ENCODE measurements at places on chromosomes 1 and 21.

DNA sequence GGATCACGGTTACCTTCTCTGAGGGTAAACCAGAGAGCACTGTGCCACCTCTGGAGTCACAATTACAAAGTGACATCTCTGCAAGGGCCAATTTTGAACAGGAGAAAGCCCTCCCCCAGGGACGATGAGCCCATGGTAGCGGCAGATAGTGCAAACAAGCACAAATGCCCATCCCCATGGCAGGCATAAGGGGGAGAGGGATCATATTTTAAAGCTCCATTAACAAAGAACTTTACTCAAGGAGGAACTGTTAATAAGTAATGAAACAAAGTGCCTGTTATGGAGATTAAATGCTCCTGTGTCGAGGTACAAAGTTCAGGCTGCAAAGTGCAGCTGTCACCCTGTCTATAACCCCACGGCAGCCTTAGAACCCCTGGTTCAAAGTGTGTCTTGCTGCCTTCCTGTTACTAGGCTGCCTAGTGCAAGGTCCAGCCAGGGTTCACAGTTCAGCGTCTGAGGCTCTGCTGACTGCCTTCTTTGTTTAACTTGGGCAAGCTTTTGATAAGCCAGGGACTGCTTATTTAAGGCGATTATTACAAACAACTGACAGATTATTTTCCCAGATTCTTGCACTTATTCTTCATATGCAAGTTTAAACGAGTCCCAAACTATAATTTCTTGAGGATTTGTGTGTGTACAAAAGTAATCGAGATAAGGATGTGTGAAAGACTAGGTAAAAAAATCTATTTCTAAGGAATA is 75.7 kb upstream of the NRIP1 start:
- no peak for DNase-seq

- no peak for DNase-seq
Measured at GRCh38 chr1:181501612-181502011, 18.3 kb downstream of the CACNA1E start.

- peak; percentile 89 for DNase-seq
Measured at GRCh38 chr1:108561689-108562326, 1.9 kb downstream of the EEIG2 start.

GRCh38 chr1:227391879-227392278 is 73.6 kb upstream of the CDC42BPA start:
- no peak for DNase-seq

- no peak for DNase-seq
Measured at GRCh38 chr1:178639326-178639725, 85.7 kb upstream of the RALGPS2 start.

- DNase-seq, result no peak
Measured at GRCh38 chr21:41245509-41246135, 71.0 kb upstream of the FAM3B start.

DNA sequence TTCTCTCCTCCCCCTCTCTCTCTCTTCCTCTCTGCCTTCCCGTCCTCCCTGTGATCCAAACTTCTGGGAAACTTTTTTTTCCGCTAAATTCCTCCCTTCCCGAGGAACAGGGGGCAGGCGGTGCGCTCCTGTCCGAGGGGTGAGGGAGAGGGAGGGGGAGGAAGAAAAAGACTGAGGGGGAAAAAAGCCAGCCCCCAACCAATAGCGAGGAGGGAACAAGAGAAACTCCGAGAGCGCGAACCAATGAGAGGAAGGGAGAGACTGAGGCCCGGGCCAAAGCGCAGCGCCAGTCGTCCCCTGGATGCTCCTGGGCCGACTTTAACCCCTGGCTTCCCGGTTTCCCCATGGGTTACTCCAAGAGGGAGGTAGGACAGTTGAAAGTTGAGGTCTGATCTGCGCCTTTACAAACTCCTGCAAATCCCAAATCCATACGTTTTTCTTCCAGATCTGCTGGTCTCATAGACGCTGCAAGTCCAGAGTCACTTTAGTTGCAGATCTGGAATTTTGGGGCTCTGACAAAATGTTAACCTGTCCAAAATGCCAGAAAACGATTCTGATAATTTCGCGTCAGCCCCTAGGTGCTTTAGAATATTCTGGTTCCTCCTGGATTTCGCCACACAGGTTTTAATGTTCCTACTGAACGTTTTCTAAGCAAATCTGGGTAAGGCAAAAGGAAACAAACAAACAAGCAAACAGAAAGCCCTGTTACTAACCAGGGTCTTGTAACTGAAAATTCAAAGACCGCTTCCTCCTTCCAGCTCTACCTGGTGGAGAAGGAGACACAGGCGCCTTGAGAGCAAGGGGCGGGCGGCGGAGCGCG is at the start of gene TBX15:
TSS of gene TBX15 (minus strand) at position 158 of the 820 bp plus-strand sequence. CDS start 548 bp downstream, outside the sequence.
- no peak for DNase-seq

Data from activated CD4-positive, alpha-beta T cell treated with anti-CD3 and anti-CD28 coated beads for 48 hours (primary cell).